ENCODE measurements at places on chromosomes 7 and 10. TPM values are rescaled to one million over a fixed set of nuclear protein-coding genes. Genes with fewer than 3 reads are reported as not detected.

GRCh38 chr10:58952162-58952601, 224.3 kb upstream of the PHYHIPL start:
- no peak for DNase-seq

GRCh38 chr7:85292908-85293576, 106.2 kb upstream of the SEMA3D start:
- no peak for DNase-seq

The FKBP6 gene
- total RNA-seq = not detected

- DNase-seq = no peak
These were observed 12.6 kb upstream of the EXOC4 start for GRCh38 chr7:133240302-133240701.

- DNase-seq = no peak
These were observed at the start of gene CYP3A7 for GRCh38 chr7:99734987-99735386. CYP3A7 (minus strand) TSS chr7:99735196; CDS start chr7:99735093, 103 bp downstream.

DNA sequence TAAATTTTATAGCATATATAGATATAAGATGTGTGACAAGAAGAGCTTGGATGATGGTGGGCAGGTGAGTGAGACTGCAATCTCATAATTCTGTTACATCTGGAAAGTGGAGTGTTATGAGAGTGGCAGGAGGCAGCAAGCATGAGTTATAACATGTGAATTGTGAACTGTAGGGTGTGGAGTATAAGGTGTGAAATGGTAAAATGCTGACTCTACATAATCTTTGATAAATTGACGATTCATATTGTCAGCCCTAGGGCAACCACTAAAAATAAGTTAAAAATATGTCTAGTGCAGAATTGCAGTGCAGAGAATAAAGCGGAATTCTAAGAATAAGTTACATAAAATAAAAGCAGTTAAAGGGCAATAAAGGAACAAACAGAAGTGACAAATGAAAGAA, 74.8 kb upstream of the AKR1E2 start:
- no peak for DNase-seq

The FZD8 gene
- total RNA-seq = 8.2 TPM

The EPDR1 gene
- 12.3 TPM for total RNA-seq

- peak; percentile 18 for DNase-seq
These were observed 798.3 kb downstream of the KCNMA1 start for GRCh38 chr10:76839276-76839675.

DNA sequence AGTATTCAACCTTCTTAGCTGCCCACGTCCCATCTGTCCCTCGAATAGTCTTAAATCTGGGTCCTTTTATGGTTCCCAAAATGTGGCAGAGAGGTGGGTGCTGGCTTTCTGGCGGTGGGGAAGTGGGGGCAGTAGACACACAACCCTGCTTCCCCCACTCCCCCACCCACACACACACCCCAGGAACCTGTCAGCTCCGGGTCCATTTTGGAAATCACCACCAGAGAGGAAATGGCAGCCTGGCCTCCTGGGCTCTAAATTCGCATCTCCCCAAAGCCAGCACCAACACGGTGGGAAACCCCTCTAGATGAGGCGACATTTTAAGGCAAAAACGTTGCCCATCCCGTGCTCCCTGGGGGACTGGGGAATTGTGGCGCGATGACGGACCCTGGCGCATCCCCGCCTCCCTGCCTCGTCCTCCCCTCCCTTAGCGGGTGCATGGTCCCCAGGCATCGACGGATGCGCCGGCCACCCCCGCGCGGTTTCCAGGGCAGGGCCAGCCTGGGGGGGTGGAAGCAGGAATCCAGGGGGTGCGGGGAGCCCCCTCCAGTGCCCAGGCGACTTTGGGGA, 702 bp downstream of the TMEM130 start:
- DNase-seq = no peak

The PKD2L1 gene
- total RNA-seq = not detected

The PDE6C gene
- total RNA-seq = not detected

DNA sequence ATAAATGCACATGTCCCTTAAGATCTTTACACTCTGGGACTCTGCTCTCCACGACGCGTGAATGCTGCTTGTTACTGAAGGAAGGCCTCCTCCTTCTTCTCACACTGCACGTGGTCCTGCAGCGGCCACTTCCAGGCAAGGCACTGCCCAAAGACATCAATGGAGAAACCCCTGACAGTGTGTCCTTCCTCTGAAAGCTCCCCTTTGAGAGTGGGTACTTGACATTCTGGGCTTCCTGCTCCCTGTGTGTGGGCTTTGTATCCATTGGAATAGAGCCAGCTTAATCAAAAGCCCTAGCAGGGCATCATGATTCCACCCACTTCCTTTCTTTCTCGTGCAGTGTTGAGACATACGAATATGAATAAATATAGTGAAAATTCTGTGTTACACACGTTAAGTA, 69.7 kb upstream of the STK17A start:
- DNase-seq = no peak

The BLNK gene
- 7.3 TPM for total RNA-seq

DNA sequence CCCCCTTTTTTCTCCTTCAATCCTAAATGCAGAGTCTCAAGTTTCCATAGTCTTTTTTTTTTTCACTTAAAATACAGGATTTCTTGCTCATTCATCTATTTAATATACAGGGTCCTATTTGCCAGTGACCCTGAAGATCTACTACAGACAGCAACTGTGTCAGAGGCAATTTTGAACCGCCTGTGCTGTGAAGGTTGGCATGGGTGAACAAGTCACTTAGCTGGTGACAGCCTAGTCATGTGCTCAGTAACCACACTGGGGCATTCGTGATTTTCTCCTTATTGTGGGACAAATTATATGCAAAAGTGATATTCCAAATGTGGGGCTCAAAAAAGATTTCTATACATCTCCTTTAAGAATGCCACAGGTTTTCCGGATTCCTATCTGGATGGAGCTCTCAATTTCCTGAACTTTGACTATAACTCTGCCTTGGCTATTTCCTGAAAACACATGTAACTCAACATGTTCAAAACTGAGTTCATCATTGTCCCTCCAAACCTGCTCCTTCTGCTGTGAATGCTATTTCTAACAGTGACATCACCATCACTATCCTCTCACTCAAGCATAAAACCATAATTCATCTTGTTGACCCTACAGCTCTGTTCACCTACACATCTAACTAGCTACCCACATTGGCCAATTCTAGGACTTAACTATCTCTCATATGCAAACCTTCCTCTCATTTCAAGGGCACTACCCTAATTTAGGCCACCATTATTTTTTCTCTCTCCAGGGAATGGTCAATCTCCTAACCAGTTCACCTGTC, 36.7 kb downstream of the CDK6 start:
- no peak for DNase-seq
